GDM1 (cell line): ENCODE measurements at places on chromosomes 12 and 14.

DNA sequence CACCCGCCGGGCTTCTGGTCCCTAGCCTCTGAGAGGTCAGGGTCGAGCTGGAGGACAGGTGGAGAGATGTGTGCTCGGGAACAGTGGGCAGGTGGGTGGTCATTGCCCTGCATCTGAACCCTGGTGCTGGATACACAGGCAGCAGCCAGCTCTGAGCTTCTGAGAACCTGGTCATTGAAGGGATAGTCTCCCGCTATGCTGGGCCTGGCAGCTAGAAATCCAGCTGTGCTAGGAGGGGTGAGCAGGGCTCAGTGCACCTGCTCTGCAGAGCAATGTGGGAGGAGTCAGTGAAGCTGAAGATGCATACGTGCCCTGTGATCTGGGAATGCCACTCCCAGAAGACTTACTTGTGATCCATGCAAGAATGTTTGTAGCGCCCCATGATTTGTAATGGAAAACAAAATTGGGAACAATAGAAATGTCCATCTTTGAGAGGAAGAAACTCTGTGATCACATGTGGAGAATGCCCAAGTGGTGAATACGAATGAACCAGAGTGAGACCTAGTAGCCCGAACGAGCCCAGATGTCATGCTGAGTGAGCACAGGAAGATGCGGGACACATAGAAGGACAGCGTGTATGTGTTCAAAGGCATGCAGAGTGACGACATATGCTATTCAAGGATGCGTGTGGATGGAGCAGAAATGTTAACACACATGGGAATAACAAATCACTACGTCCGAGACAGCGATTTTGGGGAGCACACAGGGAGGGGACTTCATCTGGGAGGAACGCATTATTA is 63.4 kb downstream of the AACS start:
- DNase-seq = no peak

- no peak for DNase-seq
These were observed 77.4 kb downstream of the FBXL14 start for GRCh38 chr12:1517007-1517406.

DNA sequence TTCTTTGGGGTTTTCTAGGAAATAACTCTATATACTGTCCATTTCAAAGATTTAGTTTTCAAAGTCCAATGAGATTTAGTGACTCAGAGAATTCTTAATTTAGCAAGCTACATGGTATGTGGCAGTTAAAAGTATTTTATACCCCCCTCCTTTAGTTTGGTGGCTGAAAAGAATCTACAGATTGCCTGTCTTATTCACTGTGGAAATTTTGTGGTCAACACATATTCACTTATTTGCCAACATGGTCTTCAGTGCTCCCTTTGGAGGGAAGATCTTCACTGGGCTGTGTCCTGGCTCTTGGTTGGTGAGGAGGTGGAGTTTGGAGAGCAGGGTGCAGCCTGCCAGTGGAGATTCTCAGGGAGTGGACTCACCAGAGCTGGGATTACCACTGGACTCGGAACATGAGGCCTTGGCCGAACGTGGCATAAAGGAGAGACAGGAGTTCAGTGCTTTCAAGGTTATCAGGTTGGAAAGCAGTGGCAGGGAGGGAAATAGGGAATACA is 39.8 kb downstream of the SAMD4A start:
- DNase-seq = no peak

DNA sequence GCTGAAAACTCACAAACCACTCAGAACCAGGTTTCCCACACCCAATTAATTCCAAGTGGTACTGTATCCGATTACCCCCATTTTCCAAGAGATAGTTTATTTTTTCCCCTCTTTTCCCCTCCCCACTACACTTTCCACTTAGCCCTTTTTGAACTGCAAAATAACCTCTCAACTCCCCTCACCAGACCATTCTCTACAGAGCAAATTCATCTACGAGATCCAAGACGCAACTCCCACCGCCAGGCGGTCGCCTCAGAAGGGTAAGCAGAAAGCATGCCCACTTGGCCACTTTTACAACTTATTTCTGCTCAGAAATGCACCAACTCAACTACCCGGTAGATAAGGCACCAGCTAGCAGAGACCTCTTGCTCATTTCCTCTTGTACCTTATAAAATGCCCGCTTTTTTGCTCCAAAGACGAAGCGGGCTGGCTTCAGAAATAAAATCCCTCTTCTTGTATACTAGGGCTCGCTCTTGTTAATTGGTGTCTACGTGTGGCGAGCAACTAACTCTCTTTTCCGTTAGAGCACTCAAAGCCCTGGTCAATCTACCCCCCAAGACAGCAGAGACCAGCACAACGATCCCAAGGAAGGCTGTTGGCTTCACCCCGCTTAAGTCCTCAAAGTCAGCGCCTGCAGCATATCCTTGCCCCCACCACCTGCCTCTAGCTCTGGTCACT is 910 bp upstream of the SRP54 start:
- no peak for DNase-seq

DNA sequence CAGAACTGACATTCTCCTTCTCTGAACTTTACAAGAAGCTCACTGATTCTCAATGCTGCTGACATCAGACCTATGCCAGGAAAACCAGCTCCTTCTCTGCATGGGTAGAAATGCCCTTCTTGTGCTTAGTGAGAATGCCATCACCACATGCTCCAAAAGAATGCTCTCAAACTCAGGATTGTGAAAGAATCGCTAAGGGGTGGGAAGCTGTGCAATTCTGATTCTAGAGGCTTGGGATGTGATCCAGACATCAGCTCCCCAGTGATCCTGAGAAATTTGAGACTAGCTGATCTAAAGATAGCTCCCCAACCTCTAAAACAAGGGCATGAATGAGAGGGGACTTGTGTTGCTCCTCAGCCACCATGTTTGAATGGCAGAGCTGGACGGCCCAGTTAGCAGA is 113.2 kb downstream of the DPF3 start:
- DNase-seq = no peak

DNA sequence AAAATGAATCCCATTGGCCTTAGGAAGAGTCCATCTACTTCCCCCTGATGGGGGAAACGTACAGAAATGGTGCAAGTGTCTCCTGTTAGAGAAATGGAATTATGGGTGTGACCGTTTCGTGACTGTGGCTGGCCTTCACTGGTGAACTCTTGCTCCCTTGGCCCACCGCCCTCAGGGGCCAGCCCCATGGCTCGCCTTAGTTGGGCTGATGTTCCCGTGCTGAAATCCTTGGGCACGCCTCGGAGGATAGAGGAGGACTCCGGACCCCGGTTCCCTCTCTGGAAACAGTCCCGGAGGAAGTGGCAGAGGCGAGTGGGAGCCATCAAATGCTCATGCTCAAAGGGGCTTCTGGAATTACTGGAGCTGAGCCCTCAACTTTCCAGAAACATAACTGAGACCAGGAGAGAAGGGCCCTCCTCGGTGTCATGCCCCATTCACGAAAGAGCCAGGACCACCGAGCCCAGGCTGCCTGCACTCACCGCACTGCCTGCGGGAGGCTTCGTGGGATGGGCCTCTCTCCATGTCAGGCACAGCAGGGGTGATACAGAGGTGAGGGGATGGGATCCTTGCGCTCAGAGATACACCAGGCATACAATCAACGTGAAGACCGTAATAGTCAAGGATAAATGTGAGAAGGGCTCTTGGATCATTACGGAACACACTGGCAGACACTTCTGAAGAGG is 10.1 kb upstream of the CACNA2D4 start:
- DNase-seq = no peak

DNA sequence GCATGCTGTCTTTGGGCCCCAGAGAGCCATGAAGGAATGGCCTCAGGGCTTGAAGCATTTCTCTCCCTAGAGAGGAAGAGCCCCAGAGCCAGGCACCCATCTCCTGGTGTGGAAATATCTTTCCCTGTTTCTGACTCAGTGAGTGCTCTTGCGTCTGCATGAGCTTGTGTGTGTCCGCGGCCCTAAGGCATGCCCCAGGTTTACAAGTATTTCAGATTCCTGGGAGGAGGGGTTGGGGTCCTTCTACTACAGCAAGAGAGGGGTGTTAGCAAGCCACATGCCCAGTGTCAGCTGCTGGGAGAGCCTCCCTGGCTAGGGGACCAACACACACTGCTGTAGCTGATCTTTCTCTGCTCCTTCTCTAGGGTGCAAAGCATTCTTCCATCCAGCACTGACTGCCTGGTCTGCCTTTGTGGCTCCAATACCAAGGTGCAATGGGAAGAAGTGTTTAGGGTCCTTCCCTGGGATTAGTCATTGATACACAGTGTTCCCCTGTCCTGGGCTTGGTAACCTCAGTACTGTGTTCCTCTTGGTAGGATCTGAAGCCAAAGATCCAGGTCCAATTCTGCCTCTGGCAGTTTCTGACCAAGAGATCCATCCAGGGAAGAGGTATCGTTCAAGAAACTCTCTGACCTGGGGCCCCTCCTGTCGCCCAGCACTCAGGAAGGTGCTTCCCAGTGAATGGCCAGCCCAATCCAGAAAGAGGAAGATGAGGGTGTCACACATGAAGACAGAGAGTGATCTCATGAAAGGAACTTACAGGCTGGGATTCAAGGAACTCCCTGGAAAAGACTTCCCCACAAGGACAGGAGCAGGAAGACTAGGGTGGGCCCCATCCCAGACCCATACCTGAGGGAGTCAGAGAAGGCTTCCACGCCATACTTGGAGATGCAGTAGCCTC is 3.1 kb downstream of the RDH16 start:
- DNase-seq = no peak

DNA sequence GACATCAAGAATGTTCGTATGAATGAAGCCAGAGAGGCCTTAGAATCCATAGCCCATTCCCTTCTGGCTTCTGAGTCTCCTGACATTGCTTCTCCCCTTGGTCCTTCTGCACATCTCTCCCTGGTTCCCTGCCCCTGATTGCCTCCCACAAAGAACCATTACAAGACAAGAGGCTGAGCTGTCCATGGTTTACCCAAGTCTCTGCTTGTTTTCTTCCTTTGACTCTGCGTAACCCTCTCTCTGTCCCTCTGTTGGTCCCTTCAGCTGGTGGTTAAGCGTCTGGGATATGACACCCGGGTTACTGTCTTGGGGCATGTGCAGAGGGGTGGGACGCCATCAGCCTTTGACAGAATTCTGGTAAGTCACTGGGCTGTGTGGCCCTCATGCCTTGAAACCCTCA is 15.9 kb downstream of the PFKM start:
- DNase-seq = no peak

DNA sequence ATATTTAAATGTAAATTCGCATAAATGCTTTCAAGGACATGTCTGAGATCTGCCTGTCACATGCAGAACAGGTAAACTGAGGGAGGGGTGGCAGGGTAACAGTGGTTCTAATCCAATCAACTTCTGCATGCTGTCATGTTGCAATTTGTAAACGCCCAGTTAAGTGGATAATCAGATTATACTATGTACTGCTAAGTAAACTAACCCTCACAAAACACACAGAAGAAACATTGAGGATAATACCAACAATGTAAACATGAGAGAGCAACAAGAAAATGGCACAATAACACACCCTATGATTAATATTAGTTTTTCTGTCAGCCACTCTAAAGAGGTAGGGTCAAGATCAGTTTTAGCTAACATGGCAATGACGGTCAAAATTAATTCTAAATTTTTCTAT is 123.7 kb downstream of the KIF21A start:
- DNase-seq = no peak

- DNase-seq = no peak
These were observed 3.8 kb downstream of the NR4A1 start for GRCh38 chr12:52054833-52055730.

GRCh38 chr14:91372671-91373495 is 44.7 kb downstream of the CCDC88C start:
- no peak for DNase-seq

- DNase-seq = no peak
These were observed 89.9 kb downstream of the OTOGL start for GRCh38 chr12:80189241-80189640.

- DNase-seq = no peak
These were observed 48.8 kb upstream of the FOXN3 start for GRCh38 chr14:89465876-89466275.

DNA sequence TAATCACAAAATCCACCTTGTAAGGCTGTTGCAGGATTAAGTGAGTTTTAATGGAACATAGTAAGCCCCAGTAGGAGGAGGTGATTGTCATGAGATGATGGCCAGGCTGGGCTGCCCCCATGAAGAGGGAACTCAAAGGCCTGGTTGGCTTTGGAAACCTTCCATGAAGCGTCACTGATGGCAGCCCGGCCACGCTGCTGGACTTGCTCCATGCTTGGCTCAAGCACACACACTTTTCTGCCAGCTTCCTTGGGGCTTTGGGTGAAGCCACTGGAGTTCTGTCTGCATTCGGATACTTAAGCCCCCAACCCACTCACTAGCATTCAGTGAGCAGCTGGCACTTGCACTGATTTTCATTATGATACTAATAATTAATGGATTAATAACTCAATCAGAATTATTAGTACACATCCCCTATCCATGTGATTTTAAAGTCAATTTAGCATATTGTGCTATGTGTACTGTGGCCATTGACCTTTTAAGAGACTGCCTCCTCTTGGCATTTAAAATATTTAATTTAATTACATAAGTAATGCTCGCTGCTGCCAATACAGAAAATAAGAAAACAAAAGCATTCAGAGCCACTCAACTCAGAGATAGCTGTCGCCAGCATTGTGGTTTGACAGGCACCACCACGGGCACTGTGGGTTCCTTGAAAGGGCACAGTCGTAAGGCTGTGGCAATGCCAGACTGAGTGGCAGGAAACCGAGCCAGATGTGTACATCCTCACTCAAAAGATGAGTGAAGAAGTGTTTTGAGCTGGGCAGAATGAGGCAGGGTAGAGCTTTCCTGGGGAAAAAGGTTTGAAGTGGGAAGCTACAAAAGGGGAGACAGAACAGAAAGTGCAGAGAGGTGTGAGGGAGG is 15.9 kb downstream of the KRT85 start:
- DNase-seq = peak; percentile 42

- no peak for DNase-seq
These were observed 1.1 kb upstream of the HDAC7 start for GRCh38 chr12:47820631-47821345.

GRCh38 chr12:53994264-53995001 is 5.5 kb upstream of the HOXC9 start:
- DNase-seq = no peak

DNA sequence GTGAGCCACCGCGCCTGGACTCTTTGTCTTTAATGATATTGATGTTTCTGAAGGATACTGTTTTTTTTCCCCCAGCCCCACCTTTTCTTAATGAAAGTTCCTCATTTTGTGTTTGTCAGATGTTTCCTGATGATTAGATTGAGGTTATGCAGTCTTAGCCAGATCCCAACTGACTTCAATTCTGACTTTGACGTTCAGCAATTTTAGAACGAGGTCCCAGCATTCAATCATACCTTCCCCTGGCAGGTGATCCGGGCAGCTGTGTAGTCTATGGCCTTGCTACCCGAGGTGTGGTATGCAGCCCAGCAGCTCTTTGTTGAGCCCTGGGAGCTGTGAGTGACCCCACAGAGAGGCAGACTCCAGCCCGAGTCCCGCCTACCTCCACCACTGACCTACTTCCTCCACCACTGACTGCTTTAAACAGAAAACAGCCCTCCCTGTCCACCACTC is 82.7 kb downstream of the LGMN start:
- DNase-seq = peak; percentile 84

DNA sequence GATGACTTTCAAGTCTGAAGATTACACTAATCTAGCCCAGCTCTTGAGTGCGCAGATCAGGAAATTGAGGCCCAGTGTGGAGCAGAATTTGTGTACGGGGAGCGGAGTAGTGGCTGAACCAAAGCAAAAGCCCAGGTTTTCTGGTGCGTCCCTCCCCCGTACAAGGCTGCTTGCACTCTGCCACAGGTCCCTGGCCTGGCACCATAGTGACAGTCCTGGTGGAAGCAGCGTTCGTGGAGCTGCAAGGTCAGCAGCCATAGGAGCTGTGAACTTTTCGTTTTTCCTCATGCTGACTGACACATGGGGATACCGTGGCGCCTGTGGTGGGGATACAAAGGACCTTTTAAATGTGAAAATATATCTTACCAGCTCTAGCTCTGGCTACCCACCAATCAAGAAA is 1.7 kb downstream of the EVL start:
- DNase-seq = peak; percentile 16
